Sigmoid colon (tissue), 7 donors: ENCODE measurements at places on chromosomes 11 and 22. TPM values are rescaled to one million over a fixed set of nuclear protein-coding genes. Genes with fewer than 3 reads are reported as not detected.

GRCh38 chr11:20008871-20009644 lies 151.2 kb downstream of the DBX1 start:
- no peak overlapping the region for H3K4me3 ChIP-seq
- H3K27me3 ChIP-seq: no peaks in the 10 kb centered on the region
- peaks cover 48% of the 10 kb centered on the region for H3K4me1 ChIP-seq
- peaks cover 6% of the 10 kb centered on the region for H3K36me3 ChIP-seq

- peaks cover 3% of the 10 kb centered on the region for H3K27me3 ChIP-seq
- H3K27ac ChIP-seq: peak overlapping the region; percentile 75
- H3K4me3 ChIP-seq: peak overlapping the region; percentile 63
- no peaks in the 10 kb centered on the region for H3K36me3 ChIP-seq
- peaks cover 57% of the 10 kb centered on the region for H3K4me1 ChIP-seq
Measured at GRCh38 chr11:46278387-46279125, 1.1 kb downstream of the CREB3L1 start.

DNA sequence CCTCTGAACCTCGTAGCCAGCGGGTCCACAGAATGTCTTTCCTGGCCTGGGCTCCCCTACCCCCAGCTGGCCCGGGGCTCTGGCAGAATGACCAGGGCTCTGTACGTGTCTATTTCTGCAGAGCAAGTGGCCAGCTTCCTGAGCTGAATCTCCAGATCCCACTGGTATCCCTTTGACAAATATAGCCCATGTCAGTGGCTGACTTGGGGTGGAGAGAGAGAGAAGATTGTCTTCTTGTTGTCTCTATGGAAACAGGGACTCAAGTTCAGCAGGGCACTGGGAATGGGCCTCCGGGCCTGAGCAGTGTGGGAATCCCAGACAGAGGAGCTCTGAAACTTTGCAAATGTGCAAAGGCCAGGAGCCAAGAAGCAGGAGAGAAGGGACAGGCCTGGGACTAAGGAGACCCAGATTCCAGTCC lies 33.9 kb downstream of the ANO1 start:
- no peaks in the 10 kb centered on the region for H3K27me3 ChIP-seq
- no peaks in the 10 kb centered on the region for H3K36me3 ChIP-seq
- H3K27ac ChIP-seq: no peak overlapping the region
- H3K4me1 ChIP-seq: peaks cover 22% of the 10 kb centered on the region

DNA sequence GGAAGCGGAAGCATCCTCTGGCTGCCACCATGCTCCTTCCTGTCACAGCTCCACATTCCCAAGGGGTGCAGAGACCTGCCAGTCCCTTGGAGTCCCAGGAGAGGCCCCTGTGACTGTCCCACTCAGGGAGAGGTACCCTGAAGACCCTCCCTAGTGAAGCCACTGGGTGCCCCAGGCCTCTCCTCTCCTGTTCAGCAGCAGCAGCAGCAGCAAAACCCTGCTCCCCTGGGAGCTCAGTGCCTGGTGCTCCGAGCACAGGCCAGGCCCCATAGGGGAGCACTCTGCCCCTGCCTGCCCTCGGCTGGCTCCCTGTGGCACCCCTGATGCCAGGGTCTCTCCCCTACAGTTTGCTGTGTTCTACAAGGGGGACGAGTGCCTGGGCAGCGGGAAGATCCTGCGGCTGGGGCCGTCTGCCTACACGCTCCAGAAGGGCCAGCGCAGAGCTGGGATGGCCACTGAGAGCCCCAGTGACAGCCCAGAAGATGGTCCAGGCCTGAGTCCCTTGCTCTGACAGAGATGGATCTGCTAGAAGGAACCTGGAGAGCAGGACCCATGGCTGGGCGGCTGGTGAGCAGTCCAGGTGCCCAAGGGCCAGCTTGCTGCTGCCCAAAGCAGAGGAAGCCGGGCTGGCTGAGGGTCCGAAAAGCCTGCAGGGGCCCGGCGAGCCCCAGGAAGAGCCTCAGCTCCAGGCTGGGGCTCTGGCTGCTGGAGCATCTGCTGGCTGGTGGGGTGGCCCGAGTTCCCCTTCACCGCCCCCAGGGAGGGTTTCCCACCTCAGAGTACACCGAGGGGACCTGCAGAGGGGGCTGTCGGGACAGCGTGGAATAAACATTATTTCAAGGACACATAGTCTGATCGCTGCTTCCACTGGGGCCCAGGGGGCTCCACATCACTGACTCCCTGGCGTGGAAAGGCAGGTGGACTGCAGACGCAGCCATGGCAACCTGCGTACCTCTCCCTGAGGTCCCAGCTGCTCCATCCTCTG lies 21.3 kb downstream of the TRMU start:
- DNase-seq: no peak
- peaks cover 26% of the 10 kb centered on the region for H3K36me3 ChIP-seq
- H3K4me1 ChIP-seq: no peaks in the 10 kb centered on the region

DNA sequence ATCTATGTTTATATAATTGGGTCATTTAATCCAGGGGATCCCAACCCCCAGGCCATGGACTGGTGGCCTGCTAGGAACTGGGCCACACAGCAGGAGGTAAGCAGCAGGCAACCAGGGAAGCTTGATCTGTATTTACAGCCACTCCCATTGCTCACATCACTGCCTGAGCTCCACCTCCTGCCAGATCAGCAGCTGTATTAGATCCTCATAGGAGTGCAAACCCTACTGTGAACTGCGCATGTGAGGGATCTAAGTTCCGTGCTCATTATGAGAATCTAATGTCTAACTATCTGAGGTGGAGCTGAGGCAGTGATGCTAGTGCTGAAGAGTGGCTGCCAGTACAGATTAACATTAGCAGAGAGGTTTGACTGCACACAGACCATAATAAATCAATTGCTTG lies 32.8 kb downstream of the MS4A2 start:
- H3K27me3 ChIP-seq: no peaks in the 10 kb centered on the region
- H3K27ac ChIP-seq: no peak overlapping the region
- DNase-seq: no peak

GRCh38 chr11:73784080-73784634 lies 3.5 kb upstream of the MRPL48 start:
- H3K36me3 ChIP-seq: no peaks in the 10 kb centered on the region
- no peak for DNase-seq
- H3K27me3 ChIP-seq: no peaks in the 10 kb centered on the region
- no peak overlapping the region for H3K27ac ChIP-seq
- H3K4me3 ChIP-seq: no peak overlapping the region

DNA sequence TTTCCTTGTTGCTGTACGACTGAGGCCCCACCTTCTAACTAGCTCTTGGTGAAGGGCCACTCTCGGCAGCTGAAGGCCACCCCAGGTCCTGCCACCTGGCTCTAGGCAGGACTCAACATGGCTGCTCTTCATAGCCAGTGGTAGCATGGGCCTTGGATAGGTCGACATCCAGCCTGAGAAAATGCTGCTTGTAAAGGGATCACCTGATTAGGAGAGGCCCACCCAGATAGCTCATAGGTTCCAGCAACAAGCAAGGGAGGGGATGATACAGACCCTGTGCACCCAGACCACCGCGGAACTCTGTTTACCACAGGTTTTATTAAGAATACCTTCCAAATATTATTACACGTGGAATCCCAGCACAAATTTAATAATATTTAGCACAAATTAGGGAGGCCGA lies 341.4 kb downstream of the BRD1 start:
- H3K36me3 ChIP-seq: no peaks in the 10 kb centered on the region
- H3K4me1 ChIP-seq: no peaks in the 10 kb centered on the region
- no peak overlapping the region for H3K4me3 ChIP-seq
- peaks cover 49% of the 10 kb centered on the region for H3K27me3 ChIP-seq
- DNase-seq: no peak
- H3K27ac ChIP-seq: no peak overlapping the region

DNA sequence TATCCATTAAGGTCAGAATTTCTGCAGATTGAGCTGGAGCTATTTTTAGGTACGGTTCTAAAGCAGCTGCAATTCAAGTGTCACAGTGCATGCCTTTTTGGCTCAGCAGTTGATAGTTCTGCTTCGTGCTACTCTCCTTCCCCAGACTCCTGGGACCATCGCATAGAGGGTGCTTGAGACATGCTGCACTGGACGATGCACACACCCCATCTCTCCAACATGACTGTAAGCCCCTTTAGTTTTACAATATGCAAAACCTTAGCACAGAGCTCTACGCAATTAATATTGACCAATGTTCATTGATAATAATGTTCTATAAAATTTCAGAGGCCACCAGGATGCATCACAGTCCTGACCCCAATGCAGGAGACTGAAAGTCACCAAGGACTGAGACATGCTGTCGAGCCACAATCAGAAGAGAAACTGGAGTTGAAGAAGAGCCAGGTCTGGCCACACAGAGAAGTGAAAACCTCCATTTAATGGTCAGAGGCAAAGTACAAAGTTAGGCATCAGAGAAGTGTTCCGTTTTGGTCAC lies 120.9 kb upstream of the ZC3H12C start:
- no peaks in the 10 kb centered on the region for H3K4me1 ChIP-seq
- H3K27ac ChIP-seq: no peak overlapping the region
- no peaks in the 10 kb centered on the region for H3K27me3 ChIP-seq
- DNase-seq: no peak
- no peak overlapping the region for H3K4me3 ChIP-seq
- H3K36me3 ChIP-seq: no peaks in the 10 kb centered on the region

DNA sequence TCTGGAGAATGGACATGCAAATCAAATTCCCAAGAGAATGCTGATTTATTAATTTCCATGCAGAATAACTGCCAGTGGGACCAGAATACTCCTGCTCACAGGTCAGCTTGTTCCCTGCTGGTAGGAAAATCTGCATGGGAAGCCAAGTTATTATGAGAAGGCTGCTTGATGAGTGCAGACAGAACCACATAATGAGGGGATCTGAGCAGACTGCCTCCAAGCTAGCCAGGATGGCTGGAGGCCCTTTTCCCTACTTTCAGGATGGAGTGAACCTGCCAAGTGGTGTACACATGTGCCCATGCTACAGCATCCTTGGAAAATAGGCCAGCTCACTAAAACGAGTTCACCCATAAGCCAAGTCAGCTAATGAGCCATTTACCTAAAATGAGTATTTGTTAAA lies 55.2 kb upstream of the ZBED5 start:
- H3K4me3 ChIP-seq: no peak overlapping the region
- H3K27ac ChIP-seq: no peak overlapping the region
- no peaks in the 10 kb centered on the region for H3K36me3 ChIP-seq
- H3K27me3 ChIP-seq: no peaks in the 10 kb centered on the region

DNA sequence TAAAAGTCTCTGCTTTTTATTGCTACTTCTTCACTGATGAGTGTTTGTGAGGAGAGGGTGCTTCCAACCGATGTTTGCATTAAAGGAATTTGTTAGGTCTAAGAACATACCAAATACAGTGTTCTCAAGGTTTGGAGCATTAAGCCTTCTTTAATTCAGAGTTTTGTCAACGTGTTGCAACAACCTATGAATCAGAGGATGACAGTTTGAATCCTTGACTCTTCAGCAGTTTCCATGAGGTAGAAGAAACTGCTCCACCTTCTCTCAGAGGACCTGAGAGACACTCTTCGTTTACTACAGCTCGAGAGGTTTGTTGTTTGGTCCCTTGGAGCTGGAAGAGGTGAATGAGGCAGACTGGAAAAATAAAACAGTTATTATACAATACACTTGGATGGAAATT lies 55.7 kb downstream of the NCAM1 start:
- peaks cover 2% of the 10 kb centered on the region for H3K4me1 ChIP-seq
- no peak for DNase-seq
- H3K27me3 ChIP-seq: no peaks in the 10 kb centered on the region
- no peak overlapping the region for H3K4me3 ChIP-seq
- no peak overlapping the region for H3K27ac ChIP-seq

DNA sequence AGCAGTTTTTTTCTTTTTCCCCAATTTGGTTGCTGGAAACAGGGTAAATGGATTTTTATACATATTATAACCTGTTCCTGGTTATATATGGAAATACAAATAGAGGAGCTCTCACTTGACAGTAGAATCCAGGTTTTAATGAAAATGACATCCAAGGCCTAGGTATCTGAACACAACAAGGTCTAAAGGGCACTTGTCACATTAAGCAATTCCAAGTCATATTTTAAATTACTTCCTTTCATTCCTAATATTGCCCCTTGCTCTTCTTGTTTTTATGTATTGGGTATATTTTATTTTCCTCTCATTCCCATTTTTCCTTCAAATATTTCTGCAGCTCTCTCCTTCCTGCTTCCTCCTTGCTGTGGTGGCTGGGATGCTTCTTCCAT lies 27.1 kb downstream of the CTNND1 start:
- H3K27ac ChIP-seq: peak overlapping the region; percentile 62
- peaks cover 16% of the 10 kb centered on the region for H3K36me3 ChIP-seq
- no peak overlapping the region for H3K4me3 ChIP-seq
- no peak for DNase-seq
- H3K4me1 ChIP-seq: no peaks in the 10 kb centered on the region

GRCh38 chr11:10657308-10658271 lies 36.0 kb downstream of the IRAG1 start:
- peak overlapping the region; percentile 87 for H3K27ac ChIP-seq
- H3K4me1 ChIP-seq: peaks cover 96% of the 10 kb centered on the region
- H3K36me3 ChIP-seq: no peaks in the 10 kb centered on the region
- no peak overlapping the region for H3K4me3 ChIP-seq
- peak; percentile 69 for DNase-seq

DNA sequence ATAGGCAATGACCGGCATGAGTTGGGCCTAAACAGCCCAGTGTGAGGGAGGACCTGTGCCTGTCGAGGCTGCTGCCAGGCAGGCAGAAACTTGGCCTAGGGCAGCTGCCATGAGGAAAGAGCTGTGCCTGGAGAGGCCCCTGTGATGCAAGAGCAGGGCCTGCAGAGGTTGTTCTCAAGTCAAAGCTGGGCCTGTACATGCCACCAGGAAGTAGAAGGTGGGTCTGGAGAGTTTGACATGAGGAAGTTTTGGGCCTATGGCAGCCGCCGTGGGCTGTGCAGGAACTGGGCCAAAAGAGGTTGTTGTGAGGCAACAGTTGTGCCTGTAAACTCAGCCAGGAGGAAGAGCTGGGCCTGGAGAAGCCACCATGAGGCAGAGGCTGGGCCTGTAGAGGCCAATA lies 43.2 kb downstream of the OR4C45 start:
- no peaks in the 10 kb centered on the region for H3K4me1 ChIP-seq
- no peaks in the 10 kb centered on the region for H3K27me3 ChIP-seq
- DNase-seq: no peak
- H3K27ac ChIP-seq: no peak overlapping the region

GRCh38 chr11:79086056-79086455 lies 354.8 kb downstream of the TENM4 start:
- no peak overlapping the region for H3K27ac ChIP-seq
- H3K4me3 ChIP-seq: no peak overlapping the region
- no peaks in the 10 kb centered on the region for H3K36me3 ChIP-seq
- peaks cover 44% of the 10 kb centered on the region for H3K4me1 ChIP-seq

GRCh38 chr22:27270818-27271510 lies 530.6 kb downstream of the MN1 start:
- no peaks in the 10 kb centered on the region for H3K36me3 ChIP-seq
- no peaks in the 10 kb centered on the region for H3K4me1 ChIP-seq
- H3K4me3 ChIP-seq: no peak overlapping the region
- H3K27me3 ChIP-seq: no peaks in the 10 kb centered on the region
- DNase-seq: no peak

The OR51B5 gene
- not detected for polyA plus RNA-seq

The FOSL1 gene
- 3.6 TPM for polyA plus RNA-seq

The MRPL17 gene
- polyA plus RNA-seq: 23.4 TPM

The APOA5 gene
- not detected for polyA plus RNA-seq

The SLC22A24 gene
- polyA plus RNA-seq: not detected

The KCNJ1 gene
- not detected for polyA plus RNA-seq

The EFCAB6 gene
- 0.46 TPM for polyA plus RNA-seq

The CDK2AP2 gene
- 101 TPM for polyA plus RNA-seq

The SLC17A6 gene
- not detected for polyA plus RNA-seq

The RELA gene
- polyA plus RNA-seq: 33.6 TPM

The BIK gene
- 39.1 TPM for polyA plus RNA-seq

The MYO7A gene
- 1.8 TPM for polyA plus RNA-seq

The SNX32 gene
- 0.69 TPM for polyA plus RNA-seq

The VWCE gene
- polyA plus RNA-seq: not detected

The SEC14L6 gene
- not detected for polyA plus RNA-seq

The MMP1 gene
- 5.3 TPM for polyA plus RNA-seq

The CDPF1 gene
- 9.0 TPM for polyA plus RNA-seq
